ENCODE measurements at places on chromosomes 1 and 21. TPM values are rescaled to one million over a fixed set of nuclear protein-coding genes. Genes with fewer than 3 reads are reported as not detected.

GRCh38 chr1:163561580-163562295 is 240.0 kb downstream of the NUF2 start:
- no peak for DNase-seq

GRCh38 chr1:195218428-195219212 is 1389.6 kb downstream of the KCNT2 start:
- DNase-seq = no peak

- DNase-seq = no peak
Measured at GRCh38 chr21:46131588-46131837, 23.9 kb downstream of the FTCD start.

DNA sequence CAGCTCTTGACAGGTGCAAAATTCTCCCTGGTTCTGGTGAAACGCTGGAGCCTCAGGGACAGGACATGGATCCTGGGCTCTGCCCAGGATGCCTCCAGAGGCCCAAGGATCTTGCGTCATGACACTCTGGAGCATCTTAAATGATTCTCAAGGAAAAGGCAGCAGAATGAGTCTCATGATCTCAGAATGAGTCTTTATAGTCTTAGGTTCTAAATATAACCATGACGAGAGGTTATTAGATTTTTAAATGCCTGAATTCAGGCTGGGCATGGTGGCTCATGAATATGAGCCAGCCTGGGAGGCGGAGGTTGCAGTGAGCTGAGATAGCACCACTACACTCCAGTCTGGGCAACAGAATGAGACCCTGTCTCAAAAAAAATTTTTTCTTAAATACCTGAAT is 55.5 kb downstream of the ECE1 start:
- DNase-seq = no peak

DNA sequence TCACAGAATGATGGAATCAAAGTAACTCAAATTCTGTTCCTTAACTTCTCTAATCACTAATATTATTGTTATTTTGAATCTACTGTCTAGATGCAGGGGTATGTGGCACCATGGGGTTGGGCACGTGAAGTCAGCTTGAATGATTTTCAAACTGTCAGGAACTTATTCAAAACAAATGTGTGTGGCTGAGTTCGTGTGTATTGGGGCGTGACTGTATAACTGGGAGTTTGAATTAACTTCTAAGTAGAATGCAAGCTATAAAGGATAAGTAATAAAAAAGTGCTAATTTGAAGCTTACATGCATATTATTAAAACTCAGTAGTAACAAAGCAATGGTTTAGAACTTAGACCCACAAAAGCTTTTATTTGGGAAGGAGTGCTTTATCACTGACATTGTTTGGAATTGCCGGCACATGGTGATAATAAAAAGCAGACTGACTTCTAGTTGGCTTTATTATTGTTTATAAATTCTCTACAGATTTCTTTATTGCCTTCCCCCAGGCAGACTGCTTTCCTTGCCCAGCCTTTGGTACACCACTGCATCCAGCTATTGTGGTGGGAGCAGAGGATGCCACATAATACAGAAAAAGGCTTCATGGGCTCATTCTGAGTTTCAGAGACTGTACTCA is 84.3 kb downstream of the TENT5C start:
- no peak for DNase-seq

DNA sequence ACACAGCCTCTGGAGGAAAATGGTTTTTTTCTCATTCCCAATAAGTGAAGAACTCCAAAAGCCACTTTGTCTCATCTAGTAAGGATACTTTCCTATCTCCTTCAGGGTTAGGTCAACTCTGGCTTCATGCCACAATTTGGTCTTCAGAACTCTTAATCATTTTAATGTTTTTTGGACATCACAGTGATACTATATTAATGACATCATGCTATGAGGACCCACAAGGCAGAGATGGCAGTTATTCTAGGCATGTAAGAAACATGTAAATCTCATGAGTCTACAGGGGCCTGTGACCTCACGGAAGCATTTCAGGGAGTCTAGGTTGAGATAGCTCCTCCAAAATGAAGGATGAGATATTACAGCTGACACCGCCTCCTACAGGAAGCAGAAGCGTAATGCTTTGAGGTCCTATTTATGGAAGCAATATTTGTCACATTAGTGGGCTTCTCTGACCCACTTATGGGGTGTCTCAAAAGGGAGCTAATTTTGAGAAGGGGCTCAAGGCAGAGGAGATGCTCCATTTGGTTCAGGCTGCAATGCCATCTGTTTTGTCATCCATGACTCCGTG is 5.0 kb upstream of the GPR137B start:
- no peak for DNase-seq

GRCh38 chr1:226589008-226589733 is 40.6 kb downstream of the STUM start:
- no peak for DNase-seq

GRCh38 chr1:68586766-68587165 is 89.9 kb upstream of the DEPDC1 start:
- DNase-seq = no peak

GRCh38 chr1:5997316-5997715 is 5.1 kb upstream of the NPHP4 start:
- no peak for DNase-seq

DNA sequence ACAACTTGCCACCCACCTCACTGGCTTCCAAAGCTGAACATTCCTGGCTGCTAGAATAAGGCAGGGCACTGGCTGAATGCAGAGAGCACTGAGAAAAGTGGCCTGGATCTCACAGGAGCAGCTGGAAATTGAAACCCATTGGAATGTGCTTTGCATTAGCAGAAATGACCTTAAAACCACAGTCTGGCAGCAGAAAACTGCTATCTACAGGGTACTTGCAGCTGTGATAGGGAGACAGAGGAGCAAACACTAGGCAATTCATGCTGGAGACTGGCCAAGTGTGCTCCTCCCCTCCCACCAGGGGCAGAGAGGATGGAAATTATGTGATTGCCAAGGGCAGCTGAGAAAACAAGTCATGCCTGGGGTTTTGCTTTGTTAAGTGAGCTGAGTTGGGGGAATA is 47.2 kb downstream of the HSD3B1 start:
- no peak for DNase-seq

DNA sequence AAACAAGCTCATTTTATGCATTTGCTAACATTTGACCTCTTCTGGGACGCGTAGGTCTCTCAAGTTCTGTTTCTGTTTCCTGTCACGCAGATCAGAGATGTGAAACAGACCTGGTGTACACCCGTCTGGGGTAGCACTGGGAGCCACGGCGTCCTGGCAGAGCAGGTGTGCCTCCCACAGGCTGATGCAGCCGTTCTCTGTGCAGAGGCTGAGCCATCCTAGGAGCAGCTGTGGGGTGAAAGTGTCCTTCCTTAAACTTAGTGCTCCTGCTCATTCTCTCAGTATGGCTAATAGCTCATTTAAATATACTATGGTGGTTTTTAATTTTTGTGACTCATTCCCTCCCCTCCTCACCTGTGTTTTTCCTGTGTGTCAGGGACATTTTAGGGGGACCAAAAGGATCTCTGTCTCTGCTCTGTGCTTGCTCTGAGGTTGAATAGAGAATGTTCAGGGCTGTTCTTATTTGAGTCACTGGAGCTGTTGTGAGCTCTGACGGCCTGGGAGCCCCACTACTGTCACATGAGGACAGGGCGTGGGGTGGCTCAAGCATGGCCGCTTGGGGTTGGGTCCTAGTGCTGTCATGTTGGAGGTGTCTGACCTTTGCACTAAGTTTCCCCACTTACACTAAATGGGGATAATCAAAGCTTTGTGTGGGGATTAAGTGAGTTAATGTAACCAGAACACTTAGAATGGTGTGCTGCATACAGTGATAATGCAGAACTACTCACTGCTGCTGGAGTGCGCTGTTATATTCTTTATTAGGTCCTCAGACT is 43.0 kb downstream of the GALNT2 start:
- DNase-seq = no peak

- DNase-seq = no peak
Measured at GRCh38 chr21:45837936-45838335, 143.6 kb upstream of the COL6A1 start.

GRCh38 chr1:26539722-26540121 is 10.2 kb downstream of the RPS6KA1 start:
- no peak for DNase-seq

GRCh38 chr1:48019714-48020315 is 22.6 kb upstream of the TRABD2B start:
- DNase-seq = peak; percentile 90

DNA sequence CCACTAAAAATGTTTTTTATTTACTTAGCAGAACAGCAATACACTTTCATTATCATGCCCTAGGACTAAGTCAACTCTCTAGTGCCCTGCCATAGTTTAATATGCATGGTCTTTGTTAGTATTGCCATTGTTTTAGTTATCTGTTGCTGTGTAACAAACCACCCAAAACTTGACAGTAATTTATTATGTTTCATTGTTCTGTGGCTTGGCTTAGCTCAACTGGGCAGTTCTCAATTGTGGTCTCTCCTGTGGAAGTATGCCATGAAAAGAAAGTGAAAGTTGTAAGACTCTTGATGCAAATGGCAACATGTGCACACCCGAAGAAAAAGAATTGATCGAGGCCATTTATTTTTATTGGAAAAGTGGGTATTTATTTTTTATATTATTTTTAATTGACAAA is 206.3 kb upstream of the KCTD3 start:
- no peak for DNase-seq

GRCh38 chr1:160520582-160520981 is 2.5 kb downstream of the SLAMF6 start:
- no peak for DNase-seq

DNA sequence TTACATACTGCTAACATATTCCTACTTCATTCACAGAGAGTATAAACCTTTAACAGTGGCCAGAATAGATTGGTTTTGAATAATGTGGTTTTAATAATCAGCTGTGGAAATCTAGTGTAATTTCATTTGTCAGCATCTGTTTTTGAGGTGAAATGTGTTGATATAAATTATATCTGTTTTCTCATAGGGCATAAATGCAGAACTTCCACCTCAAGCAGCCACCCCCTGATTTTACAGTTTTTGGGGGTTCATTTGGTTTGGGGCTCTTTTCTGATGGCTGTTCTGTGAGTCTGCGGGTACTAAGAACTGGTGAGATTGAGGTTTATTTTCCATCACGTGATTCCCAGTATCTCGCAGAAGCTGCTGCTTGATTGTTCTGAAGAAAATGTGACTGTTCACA is 23.2 kb downstream of the EDARADD start:
- no peak for DNase-seq

DNA sequence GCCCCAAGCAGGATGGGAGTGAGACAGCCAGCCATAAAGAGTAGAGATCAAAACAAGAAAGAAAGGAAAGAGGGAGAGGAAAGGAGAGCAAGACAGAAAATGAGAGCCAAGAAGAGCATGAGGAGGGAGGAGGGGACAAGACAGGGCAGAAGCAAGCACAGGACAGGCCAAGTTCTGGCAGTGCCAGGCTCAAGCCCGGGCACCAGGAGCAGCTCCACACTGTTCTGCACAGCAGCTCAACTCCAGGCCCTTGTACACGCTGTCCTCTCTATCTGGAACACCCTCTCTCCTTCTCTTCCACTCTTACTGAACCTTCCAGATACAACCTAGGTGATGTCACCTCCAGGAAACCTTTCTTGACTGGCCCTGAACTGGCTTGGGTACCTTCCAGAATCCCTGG is 11.7 kb downstream of the IFFO2 start:
- DNase-seq = no peak

DNA sequence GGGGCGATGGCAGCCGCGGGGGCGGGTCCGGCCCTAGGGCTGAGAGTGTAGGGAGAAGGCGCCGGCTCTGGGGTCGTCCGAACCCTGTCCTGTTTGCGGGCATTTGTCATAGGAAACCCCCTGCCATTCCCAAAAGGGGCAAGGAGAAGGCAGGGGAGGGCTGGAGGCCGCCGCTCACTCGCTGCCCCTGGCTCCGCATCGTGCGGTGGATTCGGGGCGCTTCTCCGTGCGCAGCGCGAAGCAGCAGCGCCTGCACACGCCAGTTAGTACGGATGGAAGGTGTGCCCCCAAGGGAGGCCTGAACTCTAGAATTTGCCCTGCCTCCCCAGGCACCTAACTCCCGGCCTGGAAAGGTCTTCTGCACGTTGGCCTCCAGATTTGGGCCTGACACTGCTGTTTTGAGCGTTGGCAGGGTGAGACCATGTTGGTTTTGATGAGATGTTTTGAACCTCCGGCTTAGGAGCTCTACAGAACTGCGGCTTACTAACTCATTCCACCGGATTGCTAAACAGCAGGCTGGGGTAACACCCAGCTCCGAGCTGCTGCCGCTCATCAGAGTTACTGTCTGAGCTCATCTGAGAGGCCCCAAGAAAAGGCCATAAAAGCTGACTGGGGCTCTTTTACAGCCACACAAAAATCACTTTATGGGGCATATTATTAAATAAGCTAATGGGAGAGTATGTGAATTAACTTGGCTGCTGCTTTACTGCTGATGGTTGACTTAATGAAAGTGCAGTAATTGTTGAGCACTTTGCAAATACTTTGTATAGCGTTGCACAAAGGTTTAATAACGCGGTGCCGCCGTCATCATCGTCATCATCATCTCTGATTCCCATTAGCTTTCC is 987 bp downstream of the GPR137B start:
- no peak for DNase-seq

DNA sequence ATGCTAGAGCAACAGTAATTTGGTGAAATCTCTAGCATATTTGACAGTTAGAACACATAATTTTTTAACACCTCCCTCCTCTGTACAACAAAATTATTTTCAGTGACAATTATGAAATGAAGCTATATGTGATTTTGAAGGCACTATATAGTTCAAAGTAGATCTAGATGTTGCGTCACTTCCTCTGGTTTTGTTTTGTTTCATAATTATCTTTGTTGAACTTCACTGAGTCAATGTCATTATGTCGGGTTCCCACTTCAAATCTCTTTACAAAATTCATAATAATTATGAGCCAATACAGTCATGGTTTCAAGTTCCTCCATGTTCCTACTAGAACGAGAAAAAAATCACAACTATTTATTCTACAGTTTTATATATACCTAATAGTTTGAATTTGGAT is 254.8 kb upstream of the PLXNA2 start:
- DNase-seq = no peak

- no peak for DNase-seq
Measured at GRCh38 chr1:20787840-20788795, 1.0 kb upstream of the HP1BP3 start.

DNA sequence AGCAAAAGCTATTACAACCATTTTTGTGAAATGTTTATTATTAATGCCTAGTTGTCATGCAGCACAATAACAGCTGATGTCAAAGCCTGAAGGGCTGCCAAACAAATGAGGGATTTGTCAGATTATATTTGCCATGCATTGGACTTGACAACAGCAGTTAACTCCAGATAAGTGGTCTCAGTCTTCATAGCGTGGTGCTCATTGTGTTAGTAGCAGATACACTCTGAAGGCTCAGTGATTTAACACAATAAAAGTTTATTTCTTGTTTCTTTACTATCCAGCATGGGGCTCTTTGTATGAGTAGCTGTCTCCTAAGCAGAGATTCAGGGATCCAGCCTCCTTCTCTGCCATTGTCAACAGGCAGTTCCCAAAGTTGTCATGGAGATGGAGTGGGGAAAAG is 76.0 kb upstream of the PTGFRN start:
- DNase-seq = no peak

GRCh38 chr1:201125019-201125418 is 2.0 kb downstream of the ASCL5 start:
- DNase-seq = no peak

Gene TNFRSF14
- total RNA-seq = 36.9 TPM

Gene FMN2
- total RNA-seq = 0.46 TPM

Gene AHDC1
- total RNA-seq = 61.1 TPM

Gene DCST1
- total RNA-seq = 3.6 TPM

Gene RAP1GAP
- 4.0 TPM for total RNA-seq

Gene GCSAML
- 0.10 TPM for total RNA-seq

Gene PAQR6
- total RNA-seq = 2.0 TPM

Gene LENEP
- not detected for total RNA-seq

Gene CCDC190
- total RNA-seq = not detected

Gene MAB21L3
- 17.7 TPM for total RNA-seq
